NCI-H187 (cell line): ENCODE measurements at places on chromosomes 16 and 17.

GRCh38 chr17:58081646-58082340, 1.4 kb upstream of the DYNLL2 start:
- DNase-seq, result no peak

DNA sequence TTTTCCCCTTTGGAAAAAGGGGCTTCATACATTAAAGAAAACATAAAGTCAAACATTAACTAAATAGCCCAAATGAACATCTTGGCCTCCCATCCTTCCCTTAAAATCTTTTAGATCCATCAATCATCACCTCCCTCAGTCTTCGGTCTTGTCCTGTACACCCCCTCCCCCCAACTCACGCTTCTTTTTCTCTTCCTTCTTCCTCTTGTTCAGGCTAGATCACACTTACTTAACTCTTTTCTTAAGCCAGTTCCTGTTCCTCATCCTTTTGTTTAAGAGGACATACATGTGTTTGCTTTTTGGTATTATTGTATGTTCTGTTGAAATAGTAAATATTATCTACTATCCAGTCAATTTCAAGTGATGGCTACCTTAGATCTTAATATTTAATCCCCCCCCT, 5.5 kb downstream of the MFSD6L start:
- no peak for DNase-seq

GRCh38 chr16:82582975-82583374, 43.8 kb upstream of the CDH13 start:
- no peak for DNase-seq

DNA sequence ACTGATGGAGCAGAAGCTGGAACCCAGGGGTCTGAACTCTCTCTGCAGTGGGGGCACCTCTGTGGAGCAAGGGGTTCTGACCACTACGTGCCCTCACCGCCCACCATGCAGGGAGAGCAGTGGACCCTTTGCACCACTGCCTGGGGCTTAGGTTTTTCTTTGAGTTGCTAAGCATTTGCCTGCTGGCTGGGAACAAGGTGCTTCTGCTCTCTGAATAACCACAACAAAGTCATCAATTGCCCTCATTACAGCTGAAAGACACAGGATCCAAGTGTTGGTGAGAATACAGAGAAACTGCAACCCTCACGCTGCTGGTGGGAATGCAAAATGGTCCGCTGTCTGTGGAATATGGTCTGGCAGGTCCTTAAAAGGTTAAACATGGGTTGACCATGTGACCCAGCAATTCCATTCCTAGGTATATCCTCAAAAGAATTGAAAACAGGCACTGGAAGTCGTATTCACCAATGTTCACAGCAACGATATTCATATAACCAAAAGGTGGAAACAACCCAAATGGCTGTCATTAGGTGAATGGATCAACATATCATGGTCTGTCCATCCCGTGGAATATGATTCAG, 22.8 kb downstream of the NLRC3 start:
- no peak for DNase-seq
